ENCODE measurements at places on chromosomes 2 and 18.

GRCh38 chr2:224838335-224838734, 122.2 kb upstream of the CCDC195 start:
- peak; percentile 60 for DNase-seq

- no peak for DNase-seq
These were observed 160.4 kb downstream of the PTPRM start for GRCh38 chr18:7727361-7728076.

GRCh38 chr18:32032609-32033008, 14.0 kb downstream of the RNF125 start:
- no peak for DNase-seq

- no peak for DNase-seq
These were observed 20.0 kb upstream of the STAT4 start for GRCh38 chr2:191170773-191171172.

DNA sequence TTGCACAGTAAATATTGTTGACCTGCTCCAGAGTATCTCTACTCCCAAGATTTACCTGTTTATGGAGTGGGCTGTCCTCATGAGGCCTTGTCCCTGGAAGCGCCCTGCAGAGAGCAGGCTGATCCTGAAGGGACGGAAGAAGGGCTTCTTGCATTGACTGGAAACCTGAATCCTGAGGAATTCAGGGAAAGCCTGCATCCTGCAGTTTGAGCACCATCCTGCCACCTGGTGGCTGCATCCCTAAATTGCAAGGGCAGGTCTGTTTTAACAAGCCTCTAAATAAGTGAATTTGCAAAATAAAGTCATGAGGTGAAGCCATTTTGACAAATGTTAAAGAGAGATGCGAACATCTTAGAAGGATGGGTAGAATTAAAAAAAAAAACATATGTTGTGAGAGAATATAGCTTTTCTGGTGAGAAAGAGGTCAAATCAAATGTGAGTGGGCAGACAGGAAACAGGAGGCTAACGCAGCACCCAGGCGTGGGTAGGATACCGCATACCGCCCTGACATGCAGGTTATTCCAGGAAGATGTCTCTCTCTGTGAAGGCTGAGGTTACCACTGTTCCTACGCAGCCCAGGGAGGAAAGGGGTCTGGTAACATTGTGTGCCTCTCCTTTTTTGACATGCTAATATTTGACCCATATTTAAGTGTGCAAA, 754.9 kb downstream of the RNF144A start:
- peak; percentile 92 for DNase-seq

Measured in NCI-H1694 treated with DMSO at 0.1 percent for 48 hours (cell line).